Adipocyte (in vitro differentiated cells): ENCODE measurements at places on chromosomes 2 and 18.

DNA sequence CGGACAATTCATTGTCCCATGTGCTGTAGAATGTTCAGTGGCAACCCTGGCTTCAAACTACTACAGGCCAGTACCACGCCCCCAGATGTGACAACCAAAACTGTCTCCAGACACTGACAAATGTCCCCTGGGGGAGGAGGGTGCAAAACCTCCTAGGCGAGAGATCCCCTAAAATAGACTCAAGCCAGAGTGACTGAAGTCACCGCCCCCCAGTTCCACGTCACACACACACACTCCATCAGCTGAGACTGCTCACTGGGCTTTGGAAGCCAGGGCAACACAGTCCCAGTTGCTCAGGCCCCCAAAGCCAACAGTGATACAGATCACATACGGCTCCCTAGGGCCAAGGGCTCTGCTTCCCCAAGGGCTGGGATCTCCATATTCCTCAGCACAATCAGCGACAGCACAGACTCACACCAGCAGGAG is 19.1 kb downstream of the HDAC4 start:
- DNase-seq, result no peak

- no peak for DNase-seq
These were observed 188.9 kb upstream of the TNP1 start for GRCh38 chr2:217048730-217049129.

DNA sequence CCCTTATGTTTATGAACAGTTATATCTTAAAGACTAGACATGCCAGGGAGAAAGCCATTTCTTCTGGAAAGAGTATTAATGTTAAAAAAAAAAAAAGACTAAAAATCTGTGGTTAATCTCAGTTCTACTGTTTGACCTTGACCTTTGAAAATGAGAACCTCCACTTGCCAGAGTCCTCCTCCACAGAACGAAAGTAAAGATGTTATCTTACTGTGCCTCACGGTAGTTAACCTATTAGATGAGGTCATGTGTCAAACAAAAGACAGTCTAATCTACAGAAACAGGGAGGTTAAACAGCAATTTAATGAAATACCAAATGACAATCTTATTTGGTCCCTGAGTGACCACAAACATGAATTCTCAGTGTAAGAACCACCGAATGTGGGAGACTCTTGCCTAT is 51.2 kb downstream of the SLC14A2 start:
- no peak for DNase-seq

- no peak for DNase-seq
These were observed 53.8 kb downstream of the MYO1B start for GRCh38 chr2:191299010-191299409.

DNA sequence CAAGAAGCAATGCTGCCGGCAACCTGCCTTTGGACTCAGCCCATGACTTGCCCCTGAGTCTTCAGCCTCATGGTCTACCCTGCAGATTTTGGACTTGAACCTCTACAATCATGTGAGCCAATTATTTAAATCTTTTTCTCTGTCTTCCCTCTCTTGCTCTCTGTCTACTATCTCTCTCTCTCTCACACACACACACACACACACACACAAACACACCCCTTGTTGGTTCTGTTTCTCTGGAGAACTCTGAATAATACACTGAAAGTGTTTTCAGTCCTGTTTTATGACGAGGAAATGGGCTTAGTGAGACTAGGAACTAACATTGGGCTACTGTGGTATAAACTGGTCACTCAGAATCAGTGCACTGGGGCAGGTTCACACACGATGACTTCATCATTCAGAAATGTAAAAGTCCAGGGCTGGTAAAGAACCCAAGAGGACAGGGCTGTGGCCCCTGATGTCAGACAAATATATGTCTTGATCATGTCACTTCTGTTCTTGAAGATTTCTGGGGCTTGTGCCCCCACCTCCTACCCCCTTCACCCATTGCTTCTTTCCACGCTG is 266.1 kb upstream of the SIX2 start:
- no peak for DNase-seq

GRCh38 chr2:196591621-196592022 is 47.9 kb upstream of the CCDC150 start:
- no peak for DNase-seq

DNA sequence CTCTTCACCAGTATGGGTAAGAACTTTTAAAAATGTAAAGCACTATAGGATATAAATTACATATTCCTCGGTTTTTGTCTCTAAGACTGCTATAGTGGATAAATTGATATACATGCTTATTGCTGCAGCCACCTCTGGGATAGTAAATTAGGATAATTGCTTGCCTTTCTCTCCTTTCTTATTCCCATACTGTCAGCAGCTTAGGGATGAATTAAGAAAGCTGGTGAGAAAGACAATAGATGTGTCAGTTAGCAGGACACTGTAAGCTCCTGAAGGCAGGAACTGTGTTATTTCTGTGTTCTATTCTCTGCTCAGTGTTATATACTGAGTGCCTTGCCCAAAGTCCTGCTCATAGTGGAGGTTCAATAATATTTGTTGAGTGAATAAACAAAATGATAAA is 828.6 kb upstream of the ACVR2A start:
- DNase-seq, result no peak

- DNase-seq, result no peak
These were observed 4.2 kb upstream of the GPC1 start for GRCh38 chr2:240431271-240431660.
